ENCODE measurements at places on chromosomes 3 and 15. TPM values are rescaled to one million over a fixed set of nuclear protein-coding genes. Genes with fewer than 3 reads are reported as not detected.

The CCR8 gene
- not detected for total RNA-seq

The SRP14 gene
- 135 TPM for total RNA-seq

The CDAN1 gene
- 3.6 TPM for total RNA-seq

The AGBL1 gene
- total RNA-seq: not detected

The TRH gene
- total RNA-seq: not detected

The GPR176 gene
- total RNA-seq: 163 TPM

The ETV5 gene
- total RNA-seq: 24.7 TPM

Data from smooth muscle cell of the coronary artery (primary cell).